ENCODE measurements at places on chromosomes 1 and 21.

DNA sequence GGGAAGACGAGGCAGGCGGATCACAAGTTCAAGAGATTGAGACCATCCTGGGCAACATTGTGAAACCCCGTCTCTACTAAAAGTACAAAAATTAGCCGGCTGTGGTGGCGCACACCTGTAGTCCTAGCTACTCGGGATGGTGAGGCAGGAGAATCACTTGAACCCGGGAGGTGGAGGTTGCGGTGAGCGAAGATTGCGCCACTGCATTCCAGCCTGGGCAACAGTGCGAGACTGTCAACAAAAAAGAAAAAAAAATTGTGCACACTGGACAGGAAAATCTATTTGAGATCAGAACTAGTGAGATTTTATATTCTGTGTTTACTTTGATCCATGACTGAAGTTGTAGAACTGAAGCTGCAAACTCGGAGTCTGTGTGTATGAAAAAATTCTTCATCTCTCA is 40.2 kb downstream of the SNRPE start:
- DNase-seq = no peak

DNA sequence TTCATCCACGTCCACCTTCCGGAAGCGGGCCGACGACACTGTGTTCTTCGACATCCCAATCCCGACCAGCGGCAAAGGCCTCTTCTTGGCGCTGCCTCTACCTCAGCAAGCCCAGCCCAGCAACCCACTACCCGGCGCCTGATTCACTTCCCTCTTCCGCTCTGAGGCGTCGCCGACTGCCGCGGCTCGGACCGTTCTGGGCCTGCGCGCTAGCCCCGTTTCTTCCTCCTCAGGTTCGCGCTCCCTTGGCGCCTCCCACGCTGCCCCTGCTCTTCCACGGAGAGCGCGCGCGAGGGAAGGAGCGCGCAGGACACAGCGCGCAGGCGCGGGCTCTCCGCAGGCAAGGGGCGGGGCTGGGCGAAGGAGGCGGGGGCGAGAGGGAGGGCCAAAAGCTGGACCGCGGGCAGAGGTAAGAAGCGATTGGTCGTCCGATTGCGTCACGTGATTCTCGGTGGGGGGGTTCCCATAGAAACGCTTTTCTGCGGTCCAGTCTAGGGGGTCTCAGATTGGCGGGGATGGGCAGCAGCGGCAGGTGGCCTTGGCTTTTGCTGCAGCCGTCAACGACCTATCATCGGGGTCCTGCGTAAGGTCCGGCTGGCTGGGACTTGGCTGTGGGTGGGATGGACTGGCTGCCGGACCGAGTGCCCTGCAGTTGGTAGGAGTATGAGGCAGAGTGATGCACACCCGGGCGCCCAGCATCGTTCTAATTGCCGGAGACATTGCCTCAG is at the start of gene ARPC5:
Gene ARPC5, minus strand, starts transcription at position 178 of the 728 bp plus-strand sequence. Its CDS starts 124 bp downstream, at position 54.
- DNase-seq = peak; percentile 95

DNA sequence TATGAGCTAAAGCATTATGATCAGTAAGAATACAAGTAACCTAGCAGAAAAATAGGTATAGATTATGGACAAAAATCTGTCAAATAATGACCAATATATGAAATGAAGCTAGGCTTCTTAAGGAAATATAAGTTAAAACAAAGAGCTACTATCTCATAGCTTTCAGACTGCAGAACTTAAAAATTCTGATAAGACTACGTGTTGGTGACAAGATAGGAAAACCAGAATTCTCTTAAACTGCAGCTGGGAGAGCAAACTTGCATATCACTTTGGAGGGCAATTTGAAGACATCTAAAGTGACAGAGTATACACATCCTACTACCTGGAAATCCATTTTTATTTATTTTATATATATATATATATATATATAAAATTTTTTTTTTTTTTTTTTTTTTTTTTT is 65.5 kb downstream of the LTN1 start:
- DNase-seq = no peak

DNA sequence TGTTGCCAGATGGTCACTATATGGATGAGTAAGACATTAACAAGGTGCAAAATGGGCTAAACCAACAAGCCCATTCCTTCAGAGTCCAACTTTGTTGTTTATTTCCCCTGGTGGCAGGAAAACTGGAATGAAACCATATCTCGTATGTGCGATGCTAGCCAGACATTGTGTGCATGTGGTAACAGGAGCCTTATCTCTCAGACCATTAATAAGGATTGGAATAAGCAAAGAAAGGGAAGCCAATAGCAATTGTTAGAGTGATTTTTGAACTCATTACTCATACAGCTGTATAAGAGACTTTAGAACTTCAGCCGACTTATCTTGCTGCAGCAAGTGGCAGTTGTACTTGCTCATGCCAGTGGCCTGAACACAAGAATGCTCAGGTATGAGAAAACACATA is 30.0 kb upstream of the HMCN1 start:
- no peak for DNase-seq

DNA sequence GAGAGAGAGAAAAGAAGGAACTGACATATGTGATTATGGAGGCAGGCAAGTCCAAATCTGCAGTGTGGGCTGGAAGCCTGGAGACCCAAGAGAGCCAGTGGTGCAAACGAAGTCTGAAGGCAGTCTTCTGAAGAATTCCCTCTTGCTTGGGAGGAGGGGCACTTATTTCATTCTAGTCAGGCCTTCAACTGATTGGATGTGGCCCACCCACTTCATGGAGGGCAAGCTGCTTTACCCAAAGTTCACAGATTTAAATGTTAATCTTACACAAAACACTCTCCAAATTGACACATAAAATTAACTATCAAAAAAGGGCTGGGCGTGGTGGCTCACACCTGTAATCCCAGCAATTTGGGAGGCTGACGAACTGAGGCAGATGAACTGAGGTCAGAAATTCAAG is 103.5 kb upstream of the RAB3GAP2 start:
- no peak for DNase-seq

DNA sequence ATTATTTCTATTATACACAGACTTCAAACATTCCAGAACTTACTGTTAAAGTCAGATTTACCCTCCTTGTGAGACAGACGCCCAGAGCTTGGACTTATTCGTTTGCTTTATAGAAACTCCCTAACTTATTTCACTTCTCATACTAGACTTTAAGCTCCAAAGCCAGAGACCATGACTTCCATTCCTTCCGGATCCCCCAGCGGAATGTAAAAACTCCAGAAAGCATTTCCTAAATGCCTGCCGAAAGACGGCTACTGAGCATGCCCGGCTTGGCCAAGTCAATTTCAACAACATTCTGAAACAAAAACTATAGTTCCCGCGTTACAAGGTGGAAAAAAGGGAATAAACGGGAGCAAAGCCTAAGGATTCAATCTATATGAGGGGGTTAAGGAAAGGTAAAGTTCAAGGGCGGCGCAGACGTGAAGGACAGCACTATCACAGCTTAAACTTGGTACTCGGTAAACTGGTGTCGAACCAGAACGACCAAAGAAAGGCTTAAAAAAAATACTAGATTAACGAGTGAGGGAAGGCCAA is 1.1 kb downstream of the USP48 start:
- DNase-seq = no peak

All from H4 (cell line).